Foreskin fibroblast (primary cell): ENCODE measurements at places on chromosomes 12 and 14.
A peak's percentile ranks its signal among the peaks of the same experiment; 100 is the strongest.

DNA sequence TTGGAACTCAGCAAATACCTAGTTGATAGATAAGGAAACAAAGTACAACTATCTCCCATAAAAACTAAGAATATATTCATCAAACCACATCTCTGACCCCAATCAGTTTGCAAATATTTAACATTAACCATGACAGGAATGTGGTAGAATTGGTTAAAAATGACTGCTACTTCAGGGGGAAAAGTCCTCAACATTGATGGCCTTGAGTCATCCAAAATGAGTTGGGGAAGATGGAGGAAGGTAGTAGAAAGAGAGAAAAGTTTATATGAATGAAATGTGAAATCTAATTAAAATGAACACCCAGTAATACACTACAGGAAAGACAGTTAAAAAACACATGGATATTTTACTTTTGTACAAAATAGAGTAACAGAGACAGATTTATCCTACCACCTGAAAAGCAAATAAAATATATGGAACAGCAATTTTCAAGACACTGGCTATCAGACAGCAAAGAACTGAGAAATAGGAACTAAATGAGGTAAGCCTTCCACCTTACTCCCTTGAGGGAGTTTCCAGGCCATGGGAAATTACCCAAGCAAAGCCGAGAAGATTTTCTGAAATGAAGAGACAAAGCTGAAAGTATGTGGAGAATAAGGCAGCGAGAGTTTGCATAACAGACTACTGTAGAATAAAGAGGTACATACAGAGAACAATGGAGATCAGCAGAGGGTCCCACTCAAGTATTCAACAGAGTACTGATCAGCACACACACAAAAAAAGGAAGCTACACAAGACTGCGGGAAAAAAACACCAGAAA, 49.6 kb downstream of the TC2N start:
- DNase-seq: no peak

- peak; percentile 69 for DNase-seq
These were observed 161.7 kb upstream of the PARP11 start for GRCh38 chr12:4034921-4035320.

DNA sequence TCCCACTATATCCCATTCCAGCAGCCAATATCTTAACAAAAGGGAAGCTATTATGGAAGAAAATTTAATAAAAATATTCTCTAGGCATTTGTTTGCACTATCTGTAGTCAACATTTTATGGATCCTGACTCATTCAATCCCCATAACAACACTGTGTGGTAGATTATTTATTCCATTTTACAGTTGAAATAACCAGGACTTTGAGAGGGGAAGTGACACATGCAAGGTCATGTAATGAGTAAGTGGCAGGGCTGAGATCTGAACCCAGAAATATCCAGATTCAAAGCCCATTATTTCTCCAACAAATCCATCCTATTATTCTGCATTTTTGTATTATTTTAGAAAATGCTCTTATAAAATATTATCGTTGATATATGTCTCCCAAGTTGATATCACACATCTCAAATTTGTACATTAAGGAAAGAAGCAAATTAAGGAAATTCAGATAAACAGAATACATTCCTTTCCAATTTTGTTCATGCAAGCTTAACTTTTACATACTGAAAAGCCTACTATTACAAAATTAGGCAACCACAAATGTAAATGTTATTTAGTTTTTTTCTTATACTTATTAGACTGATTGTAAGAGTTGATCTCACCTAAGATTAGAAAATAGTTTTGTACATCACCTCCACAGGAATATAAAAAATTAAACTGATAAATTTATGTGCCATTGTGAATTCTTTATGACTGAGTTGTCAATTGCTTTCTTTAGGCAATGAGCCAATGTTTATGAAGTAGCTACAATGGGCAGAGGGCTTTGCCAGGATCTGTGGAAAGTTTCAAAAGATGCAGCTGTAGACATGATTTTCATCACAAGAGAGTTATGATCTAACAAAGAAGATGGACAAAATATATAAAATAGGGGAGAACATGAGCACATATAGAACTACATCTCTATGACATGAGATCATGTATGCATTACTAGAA, 55.1 kb upstream of the E2F7 start:
- DNase-seq: peak; percentile 83

- no peak for DNase-seq
These were observed 652.5 kb downstream of the C12orf50 start for GRCh38 chr12:87376722-87377121.

DNA sequence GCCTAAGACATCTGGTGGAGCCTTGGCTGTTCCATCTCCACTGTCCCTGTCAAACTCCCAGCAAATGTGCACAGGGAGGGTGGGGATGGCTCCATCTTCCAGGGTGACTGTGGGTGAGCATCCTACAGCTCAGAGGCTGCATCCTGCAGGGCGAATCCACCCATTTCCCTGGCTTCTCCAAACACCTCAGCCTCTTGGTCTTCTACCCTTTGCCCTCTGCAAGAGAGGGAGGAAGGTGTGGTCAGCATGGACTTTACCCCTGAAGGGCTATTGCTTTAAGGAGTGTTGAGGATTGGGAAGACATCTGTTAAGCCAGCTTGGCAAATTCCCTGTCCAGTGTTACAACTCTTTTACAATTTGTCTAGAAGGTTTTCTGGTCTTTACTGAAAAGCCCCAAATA, 23.1 kb upstream of the DGLUCY start:
- no peak for DNase-seq

- DNase-seq: no peak
These were observed 328.1 kb downstream of the BTG1 start for GRCh38 chr12:91817517-91817916.

- DNase-seq: no peak
These were observed 21.9 kb upstream of the EID3 start for GRCh38 chr12:104281636-104282035.

DNA sequence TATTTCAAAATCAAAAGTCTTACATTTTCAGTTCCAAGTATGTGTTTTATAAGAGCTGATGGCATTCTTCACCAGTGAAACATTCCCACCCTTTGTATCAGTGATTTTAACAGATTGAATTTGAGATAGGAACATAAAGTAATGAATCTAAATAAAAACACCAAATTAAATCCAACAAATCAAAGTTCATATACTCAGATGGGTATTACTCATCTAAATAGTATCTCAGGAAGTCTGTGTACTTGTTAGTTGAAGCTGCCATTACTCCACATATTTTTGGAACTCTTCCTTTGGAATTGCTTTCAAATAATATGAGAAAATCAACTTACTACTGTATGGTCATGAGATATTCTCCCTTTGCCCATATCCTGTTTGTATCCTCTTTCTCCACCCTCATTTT, 89.1 kb downstream of the MIA2 start:
- peak; percentile 35 for DNase-seq

DNA sequence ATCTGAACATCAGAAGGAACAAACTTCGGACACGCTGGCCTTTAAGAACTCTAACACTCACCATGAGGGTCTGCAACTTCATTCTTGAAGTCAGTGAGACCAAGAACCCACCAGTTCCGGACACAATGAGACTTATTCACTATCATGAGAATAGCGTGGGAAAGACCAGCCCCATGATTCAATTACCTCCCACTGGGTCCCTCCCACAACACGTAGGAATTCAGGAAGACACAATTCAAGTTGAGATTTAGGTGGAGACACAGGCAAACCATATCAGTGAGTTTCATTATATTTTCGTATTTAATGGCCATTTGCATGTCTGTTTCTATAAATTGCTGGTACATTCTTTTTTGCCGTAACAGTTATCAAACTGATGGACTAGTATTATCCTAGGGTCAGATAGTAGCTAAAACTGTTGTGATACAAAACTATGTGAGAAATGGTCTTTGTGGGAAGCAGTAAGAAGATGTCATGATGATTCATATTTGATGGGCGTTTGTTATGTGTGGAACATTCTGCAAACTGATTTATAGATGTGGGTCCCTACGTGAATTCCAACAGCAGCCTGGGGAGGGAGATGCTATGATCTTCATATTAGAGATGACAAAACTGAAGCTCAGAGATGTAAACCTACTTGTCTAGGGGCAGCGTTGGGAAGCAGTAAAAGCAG, 282.4 kb upstream of the TMEM132C start:
- no peak for DNase-seq
